ENCODE measurements at places on chromosomes 1 and 21. TPM values are rescaled to one million over a fixed set of nuclear protein-coding genes. Genes with fewer than 3 reads are reported as not detected.

- no peak for DNase-seq
Observed at GRCh38 chr1:159185121-159185520, 13.7 kb downstream of the CADM3 start.

Gene GLUL
- 411 TPM for total RNA-seq

DNA sequence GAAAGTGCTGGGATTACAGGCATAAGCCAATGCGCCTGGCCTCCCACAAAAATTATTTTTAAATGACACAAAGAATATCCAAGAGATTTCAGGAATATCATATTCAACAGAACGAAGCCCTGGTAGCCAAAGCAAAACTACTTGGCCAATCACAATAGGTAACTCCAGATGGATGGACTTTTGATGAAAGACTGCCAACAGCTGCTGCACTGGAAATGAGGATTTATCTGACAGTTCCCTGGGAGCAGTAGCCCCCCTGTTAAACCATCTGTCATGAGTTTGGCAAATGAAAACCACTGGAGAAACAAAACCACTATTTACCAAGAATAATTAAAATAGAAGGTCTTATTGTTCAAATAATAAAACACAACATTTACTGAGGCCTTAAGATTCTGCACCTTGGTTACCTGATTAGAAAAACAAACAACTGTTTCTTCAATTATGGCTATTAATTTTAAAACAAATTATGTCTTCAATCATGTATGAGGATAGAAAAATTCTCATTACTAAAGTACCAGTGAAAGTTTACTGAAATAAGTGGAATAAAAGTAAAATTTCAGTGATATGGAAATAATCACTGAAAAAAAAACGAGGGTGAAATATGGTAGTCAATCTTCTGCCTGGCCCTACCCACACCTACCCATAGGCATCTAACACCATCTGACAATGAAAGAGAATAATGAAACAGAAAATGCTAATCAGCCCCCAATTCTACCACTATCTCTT is 34.3 kb upstream of the PSMG1 start:
- DNase-seq, result no peak

DNA sequence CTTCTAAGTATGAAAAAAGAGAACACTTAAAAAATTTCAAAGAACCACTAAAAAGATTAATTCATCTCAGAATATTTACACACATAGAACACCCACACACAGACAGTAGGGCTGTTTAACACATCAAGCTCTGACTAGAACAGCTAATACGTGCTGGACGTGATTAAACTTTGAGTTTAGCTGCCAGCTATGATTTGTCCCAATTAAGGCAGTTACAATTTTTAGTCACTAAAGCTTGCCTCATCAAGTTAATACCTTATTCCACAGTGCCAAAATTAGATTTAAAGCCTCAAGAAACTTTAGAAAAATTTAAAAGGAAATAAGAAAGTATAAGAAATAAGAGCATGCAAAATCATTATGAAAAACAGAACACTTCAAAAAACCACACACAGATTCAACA is 18.9 kb downstream of the SLC16A1 start:
- no peak for DNase-seq

DNA sequence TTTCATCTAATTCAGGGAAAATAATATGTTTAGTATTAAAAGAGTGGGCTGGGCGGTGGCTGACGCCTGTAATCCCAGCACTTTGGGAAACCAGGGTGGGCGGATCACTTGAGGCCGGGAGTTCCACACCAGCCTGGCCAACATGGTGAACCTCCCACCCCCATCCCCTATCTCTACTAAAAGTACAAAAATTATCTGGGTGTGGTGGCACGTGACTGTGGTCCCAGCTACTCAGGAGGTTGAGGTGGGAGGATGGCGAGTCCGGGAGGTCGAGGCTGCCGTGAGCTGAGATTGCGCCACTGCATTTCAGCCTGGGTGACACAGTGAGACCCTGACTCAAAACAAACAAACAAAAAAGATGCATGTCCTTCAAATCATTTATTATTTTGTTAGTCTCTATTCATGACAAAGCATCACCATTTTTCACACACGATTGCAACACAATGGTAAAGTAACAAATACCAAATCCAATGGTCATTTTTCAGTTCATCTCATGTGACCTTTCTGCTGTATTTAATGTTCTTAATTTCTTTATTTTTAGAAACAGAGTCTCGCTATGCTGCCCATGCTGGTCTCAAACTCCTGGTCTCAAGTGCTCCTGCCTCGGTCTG is 1.0 kb downstream of the MSH4 start:
- DNase-seq, result no peak

Gene TOMM20
- 83.4 TPM for total RNA-seq

Gene CYP2J2
- total RNA-seq, result 0.42 TPM

DNA sequence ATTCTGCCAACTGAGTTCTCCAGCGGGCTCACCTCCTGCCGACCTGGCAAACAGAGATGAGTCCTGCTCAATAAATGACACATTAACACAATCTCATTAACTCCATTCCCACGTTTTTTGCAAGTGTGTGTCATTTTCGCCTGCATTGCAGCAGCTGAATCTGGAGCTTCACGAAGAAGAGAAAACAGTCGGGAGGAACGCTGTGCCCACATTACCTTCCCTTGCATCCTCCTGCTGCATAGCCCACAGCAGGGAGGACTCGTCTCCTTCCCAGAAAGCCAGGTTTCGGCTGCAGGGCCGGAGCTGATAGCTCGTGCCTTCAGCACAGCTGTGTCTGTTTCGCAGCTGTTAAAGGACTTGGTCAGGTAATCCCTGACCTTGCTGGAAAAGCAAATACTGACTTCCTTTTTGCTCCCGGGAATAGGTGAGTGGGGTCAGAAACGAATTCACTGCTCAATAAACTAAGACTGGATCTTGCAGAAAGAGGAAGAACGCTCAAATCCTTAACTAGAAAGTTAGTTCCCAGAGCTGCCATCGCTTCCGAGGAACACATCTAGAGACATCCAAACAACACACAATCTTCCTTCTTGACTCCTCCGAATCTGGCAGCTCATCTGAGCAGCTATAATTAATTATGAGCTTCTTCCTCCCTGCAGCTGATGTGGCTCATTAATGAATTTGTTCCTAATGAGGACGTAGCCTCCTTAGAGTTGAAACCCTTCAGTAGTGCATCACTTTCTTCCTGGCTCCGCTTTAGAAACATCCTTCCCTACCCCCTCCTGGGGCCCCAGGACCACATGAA is 33.0 kb downstream of the KANK4 start:
- DNase-seq, result no peak

- DNase-seq, result no peak
Observed at GRCh38 chr1:87760654-87761053, 432.0 kb downstream of the LMO4 start.

- no peak for DNase-seq
Observed at GRCh38 chr1:61808968-61809367, 66.7 kb downstream of the PATJ start.

GRCh38 chr1:234734412-234734835 is 124.4 kb upstream of the IRF2BP2 start:
- DNase-seq, result no peak

GRCh38 chr1:71047635-71048607 is at the start of gene PTGER3:
TSS of gene PTGER3 (minus strand) at chr1:71047816. CDS start at chr1:71047577, 239 bp downstream.
- DNase-seq, result no peak

Gene LRRC39
- 0.20 TPM for total RNA-seq

- DNase-seq, result no peak
Observed at GRCh38 chr1:229716704-229717103, 90.7 kb downstream of the URB2 start.

DNA sequence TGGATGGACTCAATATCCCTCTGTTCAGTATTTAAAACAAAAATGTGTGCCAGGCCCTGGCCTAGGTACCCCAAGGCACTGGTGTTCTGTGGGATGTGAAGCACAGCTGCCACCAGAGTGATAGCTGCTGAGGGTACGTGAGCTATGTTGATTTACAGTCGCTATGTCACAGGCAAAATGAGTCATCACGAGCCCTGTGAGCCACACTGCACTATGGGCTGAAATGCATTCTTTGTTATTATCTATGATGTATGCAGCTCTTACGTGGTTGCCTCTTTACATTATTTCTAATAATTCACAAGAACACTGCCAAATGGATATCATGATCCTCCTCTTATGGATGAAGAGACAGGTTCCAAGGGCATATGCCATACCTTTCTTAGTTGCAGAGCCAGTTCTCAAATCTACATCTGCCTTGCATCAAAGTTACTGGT is 2.1 kb downstream of the TEX38 start:
- no peak for DNase-seq

- no peak for DNase-seq
Observed at GRCh38 chr1:114080511-114081436, 72.9 kb downstream of the SYT6 start.

Gene DESI2
- total RNA-seq, result 58.1 TPM

- no peak for DNase-seq
Observed at GRCh38 chr1:9653210-9653490, 1.6 kb downstream of the PIK3CD start.

DNA sequence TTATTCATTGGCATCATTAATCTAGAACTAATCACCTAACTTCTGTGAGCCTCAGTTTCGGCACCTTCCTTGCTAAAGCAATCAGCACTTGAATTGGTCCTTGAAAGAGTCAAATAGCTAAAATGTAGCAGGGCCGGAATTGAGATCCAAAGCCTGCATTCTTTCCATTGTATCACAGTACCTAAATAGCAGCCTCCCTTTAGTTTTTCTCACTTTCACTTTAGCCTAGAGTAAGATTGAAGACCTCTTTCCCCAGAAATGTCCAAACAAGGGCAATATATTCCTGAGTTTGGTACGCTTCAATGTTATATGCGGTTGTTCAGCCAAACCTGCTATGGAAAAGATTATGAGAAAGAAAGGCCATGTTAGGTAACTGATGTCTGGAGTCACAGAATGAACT is 121.9 kb upstream of the BMP8A start:
- DNase-seq, result no peak

GRCh38 chr1:3717715-3718601 is 34.3 kb upstream of the CCDC27 start:
- no peak for DNase-seq

GRCh38 chr1:201593200-201593921 is 54.4 kb downstream of the NAV1 start:
- peak; percentile 30 for DNase-seq

Gene LAMB3
- 7.1 TPM for total RNA-seq

- DNase-seq, result no peak
Observed at GRCh38 chr1:37096523-37096922, 62.2 kb upstream of the GRIK3 start.

DNA sequence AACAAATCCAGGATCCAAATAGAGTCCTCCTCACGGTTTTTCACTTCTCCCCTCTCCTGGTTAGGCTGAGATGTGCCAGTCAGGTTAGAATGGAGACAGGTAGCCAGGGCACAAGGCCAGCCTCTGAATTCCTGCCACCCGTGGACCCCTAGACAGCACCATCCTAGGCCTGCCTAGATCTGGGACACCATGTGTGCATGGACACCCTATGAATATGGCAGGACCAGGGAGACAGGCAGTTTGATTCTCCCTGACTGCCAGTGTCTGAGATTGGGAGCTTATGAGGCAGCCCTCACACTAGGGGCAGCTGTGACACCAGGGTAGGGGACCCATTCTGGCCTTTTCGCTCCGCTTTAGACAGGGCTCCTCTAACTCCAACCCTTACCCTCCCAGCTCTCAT is 7.5 kb downstream of the AVPR1B start:
- no peak for DNase-seq

Gene C1orf185
- not detected for total RNA-seq
